ENCODE measurements at places on chromosomes 11 and 22. TPM values are rescaled to one million over a fixed set of nuclear protein-coding genes. Genes with fewer than 3 reads are reported as not detected.

- DNase-seq: no peak
Observed at GRCh38 chr11:20248871-20249270, 88.6 kb upstream of the DBX1 start.

HORMAD2 gene
- not detected for total RNA-seq

DNA sequence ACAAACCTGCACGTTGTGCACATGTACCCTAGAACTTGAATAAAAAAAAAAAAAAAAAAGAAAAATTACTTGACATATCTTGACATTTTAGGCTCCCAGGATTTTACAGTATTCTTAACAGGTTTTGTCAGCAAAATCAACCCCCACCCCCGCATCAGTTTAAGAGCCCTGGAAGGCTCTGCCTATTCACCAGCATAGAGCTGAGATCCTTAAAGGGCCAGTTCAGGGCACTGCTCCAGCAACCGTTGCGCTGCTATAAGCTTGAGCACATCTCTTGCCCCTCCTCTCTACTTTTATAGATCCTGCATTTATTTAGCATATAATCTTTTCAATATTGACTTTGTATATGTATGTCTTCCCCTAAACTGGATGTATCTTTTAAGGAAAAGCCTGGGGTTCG lies 697 bp upstream of the PAFAH1B2 start:
- peak; percentile 7 for DNase-seq

DNA sequence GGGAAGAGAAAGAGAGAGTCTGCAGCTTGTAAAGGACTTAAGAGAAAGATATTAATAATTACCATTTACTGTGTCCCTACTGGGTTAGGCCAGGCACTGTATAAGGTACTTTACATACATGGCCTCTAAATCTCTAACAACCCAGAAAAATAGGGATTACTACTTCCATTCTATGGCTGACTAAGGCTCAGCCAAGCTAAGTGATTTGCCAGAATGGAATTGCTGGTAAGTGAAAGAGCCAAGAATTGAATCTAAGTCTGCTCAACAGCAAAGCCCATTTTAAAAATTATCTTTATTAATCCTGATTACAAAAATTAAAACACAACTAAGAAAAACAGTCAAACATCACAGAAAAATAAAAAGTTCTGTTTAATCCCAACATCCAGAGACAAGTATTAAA lies 21.4 kb downstream of the XRRA1 start:
- DNase-seq: no peak

GRCh38 chr11:1208394-1209261 lies 14.2 kb upstream of the MUC5B start:
- no peak for DNase-seq

MPPED2 gene
- total RNA-seq: not detected

- no peak for DNase-seq
Observed at GRCh38 chr11:35234460-35235156, 95.6 kb downstream of the CD44 start.

DNA sequence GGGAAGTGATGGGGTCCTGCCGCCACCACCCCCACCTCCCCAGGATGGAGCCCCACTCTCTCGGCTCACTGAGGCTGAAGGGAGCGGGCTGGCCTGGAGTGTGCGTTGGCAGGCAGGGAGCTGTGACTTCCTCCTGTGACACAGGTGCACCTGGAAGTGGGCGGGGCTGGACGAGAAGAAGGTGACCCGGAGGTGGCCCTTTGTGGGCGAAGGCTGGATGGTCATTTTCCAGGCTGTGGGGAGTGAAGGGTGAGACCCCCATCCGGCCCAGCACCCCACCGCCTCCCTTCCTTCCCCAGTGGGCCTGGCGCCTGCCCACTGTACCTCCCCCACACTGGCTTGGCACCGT lies 15.3 kb downstream of the IL17REL start:
- DNase-seq: no peak

ALX4 gene
- total RNA-seq: not detected

GRCh38 chr11:34870548-34871196 lies 45.5 kb downstream of the APIP start:
- DNase-seq: no peak

GRCh38 chr22:37023743-37024338 lies 4.3 kb downstream of the MPST start:
- no peak for DNase-seq

CYP2D6 gene
- total RNA-seq: not detected

DNA sequence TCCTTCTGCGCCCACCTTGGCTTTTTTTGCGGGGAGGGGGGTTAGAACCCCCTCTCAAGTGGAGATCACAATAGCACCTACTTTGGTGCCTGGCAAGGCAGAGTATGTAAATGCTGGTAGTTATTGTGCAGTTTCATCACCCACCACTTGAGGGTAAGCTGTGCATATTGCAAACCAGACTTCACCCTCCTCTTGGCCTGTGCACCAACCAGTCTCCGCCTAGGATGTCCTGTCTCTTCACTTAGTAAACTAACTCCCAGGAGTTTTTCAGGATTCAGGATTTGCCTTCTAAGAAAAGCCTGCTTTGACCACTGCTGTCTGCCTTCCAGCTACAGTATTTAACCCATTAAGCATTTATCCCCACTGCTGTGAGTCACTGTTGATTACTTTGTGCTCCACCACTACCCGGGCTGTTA lies 2.0 kb upstream of the UBXN1 start:
- no peak for DNase-seq

DNA sequence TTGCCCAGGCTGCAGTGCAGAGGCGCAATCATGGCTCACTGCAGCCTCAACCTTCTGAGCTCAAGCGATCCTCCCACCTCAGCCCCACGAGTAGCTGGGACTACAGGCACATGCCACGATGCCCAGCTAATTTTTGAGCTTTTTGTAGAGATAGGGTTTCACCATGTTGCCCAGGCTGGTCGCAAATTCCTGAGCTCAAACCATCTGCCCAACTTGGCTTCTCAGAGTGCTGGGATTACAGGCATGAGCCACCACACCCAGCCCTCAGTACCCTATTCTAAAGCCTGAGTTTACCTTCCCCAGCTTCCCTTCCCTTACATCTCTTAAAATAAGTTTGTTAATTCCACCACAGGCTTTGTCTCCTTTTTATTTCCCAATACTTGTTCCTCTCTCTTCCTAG lies 59.1 kb downstream of the AMBRA1 start:
- DNase-seq: no peak

GRCh38 chr22:48088251-48088650 lies 1325.8 kb downstream of the TBC1D22A start:
- no peak for DNase-seq

SYT7 gene
- total RNA-seq: 1.3 TPM

DNA sequence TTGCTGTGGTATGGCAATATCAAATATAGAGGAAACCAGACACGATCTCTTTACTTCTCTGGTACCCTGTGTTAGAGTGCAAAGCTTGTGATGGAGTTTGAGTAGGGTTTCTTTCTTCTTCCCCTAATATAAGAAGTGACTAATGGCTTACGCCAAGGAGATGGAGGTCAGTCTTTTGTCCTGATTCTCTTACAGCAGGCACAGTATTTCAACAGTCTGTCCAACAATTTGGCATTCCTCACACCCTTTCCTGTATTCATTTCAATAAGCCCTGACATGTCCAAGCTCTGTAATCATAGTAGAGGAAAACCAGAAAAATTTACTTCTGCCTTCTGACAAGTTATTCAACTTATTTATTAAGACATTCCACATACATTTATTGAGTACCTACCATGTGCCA lies 546.2 kb downstream of the TMEM135 start:
- no peak for DNase-seq

DNA sequence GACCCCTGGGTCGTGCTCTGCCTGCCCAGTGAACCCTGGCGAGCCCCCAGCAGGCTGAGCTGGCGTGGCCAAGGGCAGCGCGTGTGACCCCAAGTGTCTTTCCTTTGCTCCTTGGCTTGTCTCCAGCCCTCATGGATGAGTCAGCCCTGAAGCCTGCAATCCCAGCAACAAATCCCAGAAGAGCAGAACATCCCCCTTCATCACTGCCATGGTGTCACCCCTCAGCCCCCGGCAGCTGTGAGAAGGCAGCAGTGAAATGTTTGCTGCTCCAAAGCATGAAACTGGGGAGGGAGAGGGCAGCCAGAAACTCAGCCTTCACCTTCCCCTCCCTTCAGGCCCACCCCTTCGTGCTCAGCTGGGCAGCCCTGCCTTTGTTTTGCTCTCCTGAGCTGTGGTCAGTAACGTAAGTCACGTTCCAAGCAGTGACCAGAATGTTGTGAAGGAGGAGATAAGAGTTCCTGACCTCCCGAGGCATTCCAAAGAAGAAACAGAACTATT lies 29.8 kb downstream of the ADAMTS15 start:
- no peak for DNase-seq

DNA sequence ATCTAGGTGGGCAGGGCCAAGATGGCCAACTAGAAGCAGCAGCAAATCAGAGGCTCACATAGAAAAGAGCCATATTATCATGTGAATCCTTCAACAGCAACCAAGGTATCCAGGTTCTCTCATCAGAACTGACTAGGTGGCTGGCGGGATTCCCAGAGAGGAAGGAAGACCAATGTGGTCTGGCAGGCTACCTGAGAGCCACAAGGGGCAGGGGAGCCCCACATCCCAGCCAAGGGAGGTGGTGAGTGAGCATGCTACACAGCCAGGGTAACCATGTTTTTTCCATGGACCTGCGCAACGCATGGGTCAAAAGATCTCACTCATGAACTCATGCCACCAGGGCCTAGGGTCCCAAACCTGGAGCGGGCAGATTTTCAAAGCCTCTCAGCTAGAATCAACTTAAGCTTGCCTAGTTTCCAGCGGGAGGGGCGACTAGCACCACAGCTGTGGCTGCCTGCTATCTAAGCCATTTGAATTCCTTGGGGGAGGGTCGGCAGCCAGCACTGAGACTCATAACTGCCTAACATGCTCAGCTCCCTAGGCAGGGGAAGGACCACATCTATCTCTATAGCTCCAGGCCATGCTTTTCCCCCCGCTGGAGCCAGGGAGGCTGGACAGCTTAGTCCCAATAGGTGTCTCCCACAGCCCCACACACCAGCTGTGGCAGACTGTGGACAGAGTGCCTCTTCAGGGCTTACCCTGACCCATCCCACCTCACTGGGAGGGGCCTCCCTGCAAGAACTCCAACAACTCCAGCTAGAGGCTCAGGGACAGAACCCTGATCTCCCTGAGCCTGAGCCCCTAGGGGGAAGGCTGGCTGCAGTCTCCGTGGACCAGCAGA lies 28.7 kb upstream of the CASP12 start:
- DNase-seq: no peak

DNA sequence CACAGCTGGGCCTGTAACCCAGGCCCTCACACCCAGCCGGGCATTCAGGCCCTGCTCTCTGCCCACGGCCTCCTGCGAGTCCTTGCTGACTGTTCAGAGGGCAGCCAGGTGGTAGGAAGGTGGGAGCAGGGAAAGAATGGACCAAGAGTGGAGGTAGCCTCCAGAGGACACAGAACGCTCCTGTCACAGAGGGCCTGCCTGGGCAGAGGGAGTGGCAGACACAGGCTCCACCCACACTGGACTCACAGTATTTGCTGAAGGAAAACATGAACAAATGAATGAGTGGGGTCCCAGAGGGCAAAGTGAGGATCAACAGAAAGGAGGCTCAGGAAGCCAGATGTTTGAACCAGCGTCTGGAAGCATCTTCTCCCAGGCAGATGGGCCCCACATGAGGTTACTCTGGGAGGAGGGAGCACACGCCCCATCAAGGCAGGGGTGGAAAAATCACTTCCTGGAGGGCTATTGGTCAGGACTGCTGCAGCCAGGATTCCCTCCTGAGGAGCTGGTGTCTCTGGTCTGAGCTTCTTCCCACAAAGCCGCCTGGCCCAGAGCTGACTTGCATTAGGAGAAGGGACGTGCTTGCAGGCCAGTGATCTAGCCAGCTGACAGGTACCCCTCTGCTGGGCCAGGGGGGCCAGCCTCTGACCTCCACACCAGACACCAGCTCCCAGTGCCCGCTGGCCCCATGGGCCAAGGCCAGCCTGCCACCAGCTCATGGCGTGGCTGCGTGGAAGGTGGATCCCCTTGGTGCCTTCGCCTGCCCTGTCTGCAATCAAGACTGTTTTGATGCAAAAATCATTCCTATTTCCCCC lies 84.0 kb downstream of the THAP12 start:
- no peak for DNase-seq

DNA sequence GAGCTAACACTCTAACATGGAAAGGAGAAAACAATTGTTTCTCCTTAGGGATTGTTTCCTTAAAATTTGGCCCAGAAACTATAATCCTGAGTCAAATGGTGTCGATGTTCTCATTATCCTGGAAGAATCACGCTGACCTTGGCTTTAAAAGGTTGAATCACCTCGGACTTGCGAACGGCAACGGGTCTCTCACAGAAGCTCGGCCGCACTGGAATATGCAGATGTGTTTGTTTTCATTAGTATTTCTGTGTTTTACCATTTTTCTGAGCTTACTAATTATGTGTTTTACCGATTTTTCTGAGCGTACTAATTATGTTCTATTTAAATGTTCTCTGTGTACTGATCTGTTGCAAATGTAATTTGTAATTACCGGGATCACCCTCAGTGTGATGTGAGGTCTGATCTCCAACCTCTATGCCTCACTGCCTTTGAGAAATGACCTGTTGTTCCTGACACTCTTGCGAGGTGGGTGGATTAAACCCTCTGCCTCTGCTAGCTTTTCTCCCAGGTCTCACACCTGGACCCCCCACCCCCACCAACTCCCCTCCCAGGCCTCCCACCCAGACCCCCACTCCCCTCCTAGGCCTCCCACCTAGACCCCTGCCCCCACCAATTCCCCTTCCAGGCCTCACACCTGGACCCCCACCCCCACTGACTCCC lies 38.3 kb upstream of the BRSK2 start:
- no peak for DNase-seq

- DNase-seq: no peak
Observed at GRCh38 chr11:43245466-43245865, 66.3 kb upstream of the API5 start.

DNA sequence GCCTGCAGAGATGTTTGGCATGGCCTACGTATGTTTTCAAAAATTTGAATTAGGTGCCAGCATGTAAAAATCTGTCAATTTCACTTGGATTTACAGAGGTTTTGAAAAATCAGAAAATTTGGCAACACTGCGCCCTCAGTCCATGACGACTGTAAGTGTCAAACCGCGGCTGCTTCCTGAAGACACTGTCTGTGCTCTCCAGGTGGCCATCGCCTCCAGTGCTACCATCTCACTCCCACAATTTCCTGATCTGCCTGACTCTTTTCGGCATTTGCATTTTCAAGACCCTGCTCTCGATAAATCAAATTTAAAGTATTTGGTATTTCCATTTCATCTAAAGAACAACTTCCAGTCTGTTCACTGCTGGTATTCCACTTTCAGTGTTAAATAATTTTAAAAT lies 34.6 kb downstream of the VSIG10L2 start:
- no peak for DNase-seq

DNA sequence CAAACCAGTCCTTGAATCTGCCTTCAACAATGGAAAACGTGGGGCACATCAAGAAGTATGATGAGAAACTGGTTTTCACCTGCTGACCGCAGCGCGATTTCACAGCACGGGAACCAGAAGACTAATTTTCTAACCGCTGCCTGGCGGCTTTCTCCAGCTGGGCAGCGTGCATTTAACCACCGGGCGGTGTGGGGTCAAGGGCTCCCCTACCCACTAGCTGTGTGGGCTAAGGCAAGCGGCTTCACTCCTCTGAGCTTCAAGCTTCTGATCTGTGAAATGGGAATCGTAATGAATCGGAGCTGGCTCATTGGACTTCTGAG lies 4.2 kb downstream of the SHANK2 start:
- no peak for DNase-seq

MFRP gene
- 0.39 TPM for total RNA-seq

INPP5J gene
- 0.35 TPM for total RNA-seq
